ENCODE measurements at places on chromosomes 2 and 18. TPM values are rescaled to one million over a fixed set of nuclear protein-coding genes. Genes with fewer than 3 reads are reported as not detected.

The IL1R1 gene
- 1.5 TPM for total RNA-seq

- DNase-seq, result no peak
Observed at GRCh38 chr2:141381946-141382345, 748.9 kb downstream of the LRP1B start.

DNA sequence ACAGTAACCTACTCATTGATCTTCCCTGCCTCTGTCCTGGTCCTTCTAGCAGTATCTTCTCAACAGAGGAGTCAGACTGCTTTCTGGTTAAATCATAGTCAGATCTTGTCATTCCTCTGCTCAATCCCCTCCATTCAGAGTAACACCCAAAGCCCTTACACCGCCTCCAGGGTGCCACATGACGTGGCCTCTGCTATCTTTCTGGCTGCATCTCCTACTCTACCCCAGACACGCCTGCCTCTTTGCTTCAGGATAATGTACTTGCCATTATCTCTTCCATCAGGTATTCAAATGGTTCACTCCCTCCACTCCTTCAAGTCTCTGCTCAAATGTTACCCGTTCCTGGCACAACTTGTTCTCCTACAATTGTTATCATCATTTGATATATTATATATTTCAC lies 36.3 kb upstream of the ACVR2A start:
- no peak for DNase-seq

- DNase-seq, result no peak
Observed at GRCh38 chr2:151264157-151264825, 2.6 kb upstream of the RBM43 start.

DNA sequence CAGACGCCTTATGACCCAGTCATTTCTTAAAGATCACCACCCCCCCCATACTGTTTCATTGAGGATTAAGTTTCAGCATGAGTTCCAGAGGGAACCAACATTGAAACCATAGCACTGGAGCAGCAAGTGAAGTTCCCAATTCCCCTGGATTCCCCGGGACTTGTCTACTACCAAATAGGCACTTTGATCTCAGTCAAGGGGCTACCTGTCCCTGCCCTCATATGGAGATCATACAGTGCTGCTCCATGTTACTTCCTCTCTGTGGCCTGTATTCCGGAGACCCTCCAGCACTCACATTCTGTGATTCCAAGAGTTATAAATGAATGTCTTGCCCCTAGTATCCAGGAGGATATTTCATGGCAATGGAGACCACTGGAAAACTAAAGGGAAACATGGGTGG lies 42.5 kb downstream of the RNF144A start:
- no peak for DNase-seq

The MC2R gene
- total RNA-seq, result not detected

DNA sequence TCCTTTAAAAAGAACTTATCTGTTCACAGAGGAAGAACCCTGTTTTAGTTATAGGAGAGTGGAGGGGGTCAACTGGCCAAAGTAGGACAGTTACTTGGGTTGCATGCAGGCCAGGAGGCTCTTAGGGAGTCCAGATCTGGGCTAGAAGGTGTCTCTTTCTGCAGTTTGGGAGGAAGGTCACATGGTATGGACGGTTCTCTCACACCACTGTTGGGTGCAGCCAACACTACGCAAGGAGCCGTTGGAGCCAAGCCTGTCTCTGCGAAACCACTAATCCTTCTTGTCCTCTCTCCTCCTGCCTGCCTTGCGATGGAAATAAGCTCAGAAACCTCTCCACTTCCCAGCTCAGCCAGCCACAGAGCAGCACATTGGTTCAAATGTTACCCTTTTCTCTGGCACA lies 105.9 kb upstream of the TGFA start:
- no peak for DNase-seq

The EPB41L3 gene
- 1.6 TPM for total RNA-seq

DNA sequence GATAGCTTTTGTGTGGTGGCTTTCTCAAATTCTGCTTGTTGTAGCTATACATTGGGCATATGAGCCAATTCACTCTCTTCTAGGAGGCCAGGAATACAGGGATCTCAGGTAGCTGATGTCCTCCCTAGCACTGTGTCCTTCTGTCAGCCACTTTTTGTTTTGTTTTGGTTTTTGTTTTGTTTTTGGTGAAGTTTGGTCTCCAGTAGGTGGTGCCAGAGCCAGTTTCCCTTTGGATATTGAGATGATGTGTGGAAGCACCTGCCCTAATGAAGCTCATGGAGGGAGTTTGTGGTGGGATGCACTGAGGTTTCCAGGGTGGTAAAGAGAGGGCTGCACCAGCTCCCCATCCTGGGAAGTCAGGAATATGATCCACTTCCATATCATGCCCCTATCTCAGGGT lies 100.5 kb upstream of the VWC2L start:
- no peak for DNase-seq

DNA sequence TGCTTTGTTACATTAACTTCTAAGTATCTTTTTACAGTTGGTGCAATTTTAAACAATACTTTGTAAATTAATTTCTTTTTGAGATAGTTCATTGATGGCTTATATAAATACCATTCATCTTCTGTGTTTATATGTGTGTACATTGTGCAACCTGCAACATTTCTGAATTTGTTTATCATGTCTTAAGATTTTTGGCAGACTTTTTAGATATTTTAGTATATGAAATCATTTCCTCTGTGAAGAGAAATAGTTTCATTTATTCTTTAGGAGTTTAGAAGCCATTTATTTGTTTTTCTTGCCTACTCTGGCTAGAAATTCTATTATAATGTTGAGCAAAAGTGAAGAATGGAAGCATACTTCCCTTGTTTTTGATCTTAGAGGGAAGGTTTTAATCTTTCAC lies 337.8 kb upstream of the DSEL start:
- no peak for DNase-seq

DNA sequence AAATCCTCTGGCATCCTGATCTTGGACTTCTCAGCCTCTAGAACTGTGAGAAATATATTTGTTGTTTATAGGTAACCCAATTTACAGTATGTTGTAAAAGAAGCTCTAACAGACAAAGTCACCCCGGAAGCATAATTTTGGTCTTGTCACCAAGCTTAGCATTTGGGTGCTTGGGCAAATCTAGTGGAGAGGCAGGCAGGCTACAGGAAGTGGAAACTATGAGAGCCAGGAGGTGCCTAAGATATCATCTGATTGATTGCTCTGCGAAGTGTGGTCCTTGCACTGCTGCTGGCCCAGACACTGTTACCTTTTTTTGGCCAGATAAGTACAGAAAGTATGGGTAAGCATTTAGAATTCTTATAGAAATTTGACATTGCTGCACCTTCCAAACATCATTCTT lies 102.9 kb downstream of the CDC42EP3 start:
- DNase-seq, result no peak

DNA sequence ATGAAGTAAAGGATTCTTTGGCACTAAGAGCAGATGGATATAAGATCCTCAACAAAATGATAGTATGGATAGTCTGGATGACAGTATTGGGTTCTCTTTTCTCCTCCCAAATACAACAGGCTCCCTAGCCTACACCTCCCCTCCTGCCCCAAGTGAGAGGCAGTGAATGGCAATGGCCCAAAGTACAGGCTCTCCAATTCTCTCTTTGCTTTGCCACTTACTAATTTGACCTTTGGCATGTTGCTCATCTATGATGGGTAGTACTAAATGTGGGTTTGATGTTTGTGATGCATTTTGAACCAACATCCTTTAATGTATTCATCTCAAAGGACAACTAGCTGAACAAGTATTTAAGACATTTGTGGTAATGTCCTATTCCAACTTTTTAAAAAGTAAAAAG lies 65.9 kb downstream of the EIF5B start:
- no peak for DNase-seq

GRCh38 chr2:226066391-226066790 lies 666.9 kb downstream of the NYAP2 start:
- DNase-seq, result no peak

GRCh38 chr2:43024515-43025011 lies 201.8 kb downstream of the ZFP36L2 start:
- DNase-seq, result peak; percentile 35

DNA sequence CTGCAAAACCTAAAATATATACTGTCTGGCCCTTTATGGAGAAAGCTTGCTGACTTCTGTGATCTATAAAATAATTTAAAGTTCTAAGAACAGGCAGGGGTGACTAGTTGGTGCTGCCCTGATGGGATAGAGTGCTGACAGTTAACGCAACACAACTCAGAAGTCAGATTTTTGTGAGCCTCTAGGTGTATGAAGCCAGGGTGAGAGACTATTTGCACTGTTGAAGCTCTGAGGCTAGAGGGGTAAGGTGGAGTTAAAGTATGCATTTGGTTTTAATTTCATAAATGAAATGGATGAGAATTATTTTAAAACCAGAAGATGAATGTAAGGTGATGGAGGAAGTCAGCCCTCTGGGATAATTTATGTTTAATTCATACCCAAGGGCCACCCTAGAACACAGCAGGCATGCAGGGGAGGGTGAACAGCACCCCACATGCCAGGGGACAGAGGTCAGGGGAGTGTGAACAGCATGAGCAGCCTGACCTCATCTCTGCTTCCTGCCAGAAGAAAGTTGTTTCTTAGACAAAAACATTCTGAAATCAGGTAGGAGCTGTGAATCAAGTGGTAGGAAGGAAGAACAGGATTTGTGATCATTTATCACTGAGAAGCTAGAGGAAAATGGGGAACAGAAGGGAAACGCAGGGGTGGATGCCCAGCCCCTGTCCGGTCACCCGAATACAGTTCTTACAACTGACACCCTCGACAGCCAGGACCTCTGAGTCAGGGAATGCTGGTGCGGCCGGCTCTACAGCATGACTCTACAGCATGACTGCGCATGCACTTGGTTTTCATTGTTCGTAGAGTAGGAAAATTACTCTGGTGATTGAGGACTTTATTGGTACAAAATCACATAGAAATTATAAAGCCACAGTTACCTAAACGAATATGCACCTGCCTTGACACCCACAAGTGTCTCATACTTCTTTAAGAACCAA lies 93.1 kb downstream of the MBP start:
- DNase-seq, result no peak

- no peak for DNase-seq
Observed at GRCh38 chr2:222747526-222748160, 76.2 kb downstream of the MOGAT1 start.

- no peak for DNase-seq
Observed at GRCh38 chr2:52395912-52396311, 1364.0 kb upstream of the NRXN1 start.

GRCh38 chr2:112870841-112871835 lies 34.6 kb upstream of the IL1B start:
- DNase-seq, result no peak

DNA sequence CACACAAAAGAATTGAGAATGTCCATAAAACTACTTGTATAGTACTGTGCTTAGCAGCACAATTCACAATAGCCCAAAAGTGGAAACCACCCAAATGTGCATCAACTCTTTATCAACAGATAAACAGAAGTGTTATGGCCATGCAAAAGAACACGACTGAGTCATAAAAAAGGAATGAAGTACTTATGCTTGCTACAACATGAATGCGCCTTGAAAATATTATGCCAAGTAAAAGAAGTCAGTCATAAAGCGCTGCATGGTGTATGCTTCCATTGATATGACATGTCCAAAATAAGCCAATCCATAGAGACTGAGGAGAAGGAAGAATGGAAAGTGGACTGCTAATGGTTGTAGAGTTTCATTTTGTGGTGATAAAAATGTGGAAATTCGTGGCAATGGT lies 12.1 kb upstream of the MAP2 start:
- DNase-seq, result no peak

The CTLA4 gene
- total RNA-seq, result not detected

- no peak for DNase-seq
Observed at GRCh38 chr18:61943175-61943964, 50.6 kb upstream of the RNF152 start.

DNA sequence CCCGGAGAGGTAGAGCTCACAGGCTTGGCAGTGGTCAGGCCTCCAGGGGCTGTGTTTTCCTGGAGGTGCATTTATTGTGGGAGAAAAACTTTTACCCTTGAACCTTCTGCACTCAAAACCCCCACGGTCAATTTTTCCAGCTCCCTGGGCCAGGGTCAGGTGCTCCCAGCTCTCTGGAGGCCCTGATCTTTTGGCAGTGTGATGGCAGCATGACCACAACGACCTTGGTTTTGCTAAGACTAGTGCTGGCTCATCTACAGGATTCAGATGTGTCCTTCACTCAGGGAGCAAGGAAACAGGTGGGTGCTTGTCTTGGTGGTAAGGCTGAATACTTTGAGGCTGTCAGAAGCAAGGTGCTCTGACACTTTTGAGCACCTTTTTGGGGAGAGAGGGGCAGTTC lies 92.3 kb downstream of the CCDC93 start:
- no peak for DNase-seq

DNA sequence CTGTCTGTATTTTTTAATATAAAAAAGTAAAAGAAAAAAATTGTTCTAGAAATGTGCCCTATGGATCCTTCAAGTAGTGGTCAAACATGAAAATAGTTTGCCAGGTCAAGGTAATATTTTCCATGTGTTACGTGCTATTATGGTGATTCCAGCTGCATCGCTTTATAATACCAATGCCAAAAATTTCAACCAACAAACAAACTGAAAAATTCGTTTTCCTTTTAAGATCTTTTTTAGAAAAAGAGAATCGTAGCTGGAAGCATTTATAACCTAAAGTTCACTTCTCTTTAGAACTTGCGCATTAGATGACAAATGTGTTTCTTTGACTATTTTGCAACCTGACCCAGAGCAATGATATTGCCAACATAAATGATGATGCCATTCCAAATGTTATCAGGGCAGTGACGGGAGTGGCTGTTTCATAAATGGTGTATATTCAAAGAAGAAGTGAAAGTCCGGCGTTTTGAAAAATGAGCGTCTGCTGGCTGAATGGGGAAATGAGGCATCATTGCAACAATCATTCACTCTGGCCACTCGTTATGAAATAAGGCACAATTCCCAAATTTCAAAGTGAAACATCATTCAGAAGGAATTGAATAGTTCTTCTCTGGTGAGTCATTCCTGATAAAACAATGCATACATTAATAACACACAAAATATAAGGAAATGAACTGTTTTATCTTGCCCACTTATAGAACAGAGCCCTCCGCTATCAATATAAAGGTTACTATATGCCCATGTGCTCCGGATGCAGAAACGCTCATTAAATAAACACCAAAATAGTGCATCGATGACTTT lies 297.4 kb downstream of the TGIF1 start:
- no peak for DNase-seq

DNA sequence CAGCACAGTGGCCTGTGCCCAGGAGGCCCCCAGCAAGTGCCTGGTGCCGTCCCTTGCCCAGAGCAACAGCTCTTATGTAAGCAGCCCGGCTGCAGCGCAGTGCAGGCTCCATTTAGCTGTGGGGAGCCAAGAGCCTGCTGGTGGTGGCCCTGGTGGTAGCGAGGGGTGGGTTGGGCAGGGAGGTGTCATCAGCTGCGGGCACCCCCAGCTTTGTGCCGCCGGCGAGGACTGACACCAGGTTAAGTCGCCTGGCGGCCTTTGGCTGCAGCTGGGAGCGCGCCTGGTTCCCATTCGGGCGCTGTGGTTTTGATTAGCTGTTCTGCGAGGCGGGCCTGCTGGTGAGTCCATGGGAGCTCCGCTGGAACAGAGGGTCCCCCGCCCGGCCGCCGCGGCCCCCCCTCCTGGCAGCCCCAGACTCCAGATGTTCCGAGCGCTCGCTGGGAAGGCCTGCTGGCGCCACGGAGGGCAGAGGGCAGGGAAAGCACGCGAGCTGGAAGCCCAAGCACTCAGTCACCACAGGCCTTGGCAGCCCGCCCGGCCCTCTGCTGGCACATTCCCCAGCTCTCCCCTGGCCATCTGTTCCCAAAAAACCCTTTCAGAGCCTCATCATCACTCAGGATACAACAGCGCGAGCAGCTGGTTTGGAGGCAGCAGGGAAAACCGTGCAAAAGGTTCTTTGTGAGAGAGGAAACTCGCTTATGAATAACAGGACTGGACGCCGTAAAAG lies 18.4 kb downstream of the ATOH8 start:
- DNase-seq, result peak; percentile 97

The C2orf72 gene
- total RNA-seq, result 12.8 TPM

The AP1S3 gene
- 43.9 TPM for total RNA-seq

The STARD6 gene
- not detected for total RNA-seq

The HOXD9 gene
- total RNA-seq, result 9.5 TPM
